ENCODE measurements at places on chromosomes 12 and 14. TPM values are rescaled to one million over a fixed set of nuclear protein-coding genes. Genes with fewer than 3 reads are reported as not detected.

CDH24 gene
- total RNA-seq = 1.9 TPM

B4GALNT1 gene
- total RNA-seq = 0.13 TPM

KCNMB4 gene
- 0.39 TPM for total RNA-seq

KRT6C gene
- not detected for total RNA-seq

PRIMA1 gene
- total RNA-seq = not detected

MYF6 gene
- total RNA-seq = not detected

ZFP36L1 gene
- total RNA-seq = 24.8 TPM

KRT71 gene
- not detected for total RNA-seq

KCNJ8 gene
- under 0.01 TPM for total RNA-seq

TMTC1 gene
- 6.3 TPM for total RNA-seq

CDCA4 gene
- total RNA-seq = 26.3 TPM

PRPH gene
- not detected for total RNA-seq

PTPRO gene
- under 0.01 TPM for total RNA-seq

ANHX gene
- not detected for total RNA-seq

CD163 gene
- not detected for total RNA-seq

RHOJ gene
- 163 TPM for total RNA-seq

SDR9C7 gene
- not detected for total RNA-seq

BBOF1 gene
- 0.77 TPM for total RNA-seq

DNA sequence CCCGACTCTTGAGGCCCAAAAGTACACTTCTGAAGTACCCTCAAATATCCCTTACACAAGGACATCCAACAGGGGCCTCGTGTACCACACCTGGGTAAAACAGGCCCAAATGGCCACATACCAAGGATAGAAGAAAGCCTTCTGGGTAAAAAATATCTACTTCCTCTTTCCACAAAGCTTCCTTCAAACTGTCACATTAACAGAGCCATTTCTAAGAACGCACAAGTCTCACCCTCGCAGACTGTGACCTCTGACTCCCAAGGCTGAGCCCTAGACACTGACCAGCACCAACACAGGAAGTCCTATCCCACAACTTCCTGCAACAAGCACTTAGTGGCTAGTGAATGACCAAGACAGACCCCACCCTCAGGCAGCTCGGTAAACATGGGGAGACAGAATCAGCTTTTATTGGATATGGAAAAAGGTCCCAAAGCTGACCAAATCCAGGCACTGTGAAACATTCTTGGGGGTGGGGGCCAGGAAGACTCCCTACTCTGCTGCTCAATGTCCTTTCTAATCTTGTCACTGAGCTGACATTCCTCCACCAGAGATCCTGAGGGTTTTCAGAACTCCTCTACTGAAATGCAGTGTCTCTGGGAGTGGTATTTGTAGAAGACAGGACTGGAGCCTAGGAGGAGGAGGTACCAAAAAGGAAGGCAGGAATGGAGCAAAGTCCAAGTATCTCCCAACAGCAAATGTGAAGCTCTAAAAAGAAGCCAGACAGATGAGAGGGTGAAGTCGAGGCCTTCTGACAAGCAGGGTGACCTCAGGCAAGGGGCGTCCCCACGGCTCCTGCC lies 15.9 kb downstream of the KCTD10 start:
- peak; percentile 73 for DNase-seq

GRCh38 chr12:128507470-128507869 lies 240.5 kb downstream of the TMEM132C start:
- DNase-seq = no peak

GRCh38 chr14:96484399-96484798 lies 17.8 kb upstream of the PAPOLA start:
- no peak for DNase-seq

GRCh38 chr12:39081910-39082309 lies 176.5 kb upstream of the CPNE8 start:
- DNase-seq = no peak

DNA sequence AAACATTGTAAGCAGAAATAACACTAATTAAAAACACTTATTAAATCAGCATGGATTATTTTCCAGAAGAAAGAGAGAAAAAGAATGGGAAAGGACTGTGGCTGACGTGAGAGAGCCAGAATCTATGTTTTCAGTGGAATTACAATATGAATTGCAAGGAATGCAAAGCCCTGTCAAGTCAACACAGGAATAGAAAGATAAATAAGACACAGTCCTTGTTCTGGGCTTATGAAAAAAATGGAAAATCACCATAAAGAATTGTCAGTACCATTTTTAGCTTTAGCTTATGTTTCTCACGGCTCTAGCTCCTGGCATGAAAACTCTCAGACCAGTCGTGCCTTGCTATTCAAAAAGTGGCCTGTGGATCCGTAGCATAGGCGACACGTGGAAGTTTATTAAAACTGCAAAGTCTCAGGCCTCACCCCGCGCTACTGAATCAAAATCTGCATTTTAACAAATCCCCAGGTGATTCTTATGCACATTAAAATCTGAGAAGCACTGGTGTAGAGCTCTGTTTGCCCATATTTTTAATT lies 549.1 kb downstream of the RPS29 start:
- no peak for DNase-seq

DNA sequence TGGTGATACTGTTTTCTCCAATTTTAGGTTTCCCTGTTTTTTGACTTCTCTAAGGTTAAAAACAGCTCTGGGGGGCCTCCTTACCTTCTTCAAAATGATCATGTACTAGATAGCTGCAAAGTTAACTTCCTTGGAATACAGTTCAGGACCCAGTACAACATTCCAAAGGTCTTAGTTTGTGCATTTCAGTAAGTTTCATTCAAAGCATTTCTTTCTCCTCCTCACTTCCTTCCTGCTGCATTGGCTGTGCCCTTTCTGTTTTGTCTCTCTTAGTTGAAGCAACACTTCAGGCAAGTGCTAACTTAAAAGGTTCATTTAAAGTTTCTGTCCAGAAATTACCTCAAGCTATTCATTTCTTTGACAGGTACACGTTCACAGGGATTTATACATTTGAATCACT lies 95.7 kb downstream of the SCN8A start:
- peak; percentile 18 for DNase-seq

DNA sequence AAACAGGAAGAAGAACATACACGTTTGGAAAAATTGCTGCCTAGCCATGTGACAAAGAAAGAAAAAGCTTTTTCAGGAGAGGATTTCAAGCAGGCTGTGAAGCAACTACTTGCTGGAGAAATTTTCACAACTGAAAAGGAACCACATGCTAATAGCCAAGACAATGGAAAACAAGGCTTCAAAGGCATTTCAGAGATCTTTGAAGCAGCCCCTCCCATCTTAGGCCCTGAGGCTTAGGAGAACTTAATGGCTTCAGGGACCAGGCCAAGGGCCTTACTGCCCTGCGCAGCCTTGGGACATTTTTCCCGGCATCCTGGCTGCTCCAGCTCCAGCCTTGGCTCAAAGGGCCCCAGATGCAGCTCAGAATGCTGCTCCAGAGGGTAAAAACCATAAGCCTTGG lies 255.9 kb upstream of the ARID2 start:
- DNase-seq = no peak

DNA sequence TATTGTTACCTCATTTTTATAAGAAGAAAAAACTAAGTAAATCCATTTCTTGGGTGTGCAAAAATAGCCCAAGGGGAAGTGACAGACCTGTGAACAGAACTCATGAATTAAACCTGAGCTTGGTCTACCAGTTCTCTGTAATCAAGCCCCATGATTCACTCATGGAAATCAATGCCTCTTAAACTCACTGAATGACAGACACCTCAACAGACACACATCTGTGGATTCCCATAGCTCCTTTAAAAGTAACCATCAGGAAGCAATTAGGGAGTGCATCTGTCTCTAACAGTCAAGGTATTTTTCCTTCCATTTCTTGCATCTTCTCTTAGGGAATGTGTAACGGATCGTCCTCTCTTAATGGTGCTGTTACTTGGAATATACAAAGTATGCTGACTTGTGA lies 215.0 kb upstream of the EEA1 start:
- DNase-seq = no peak

- DNase-seq = no peak
These were observed 2.6 kb upstream of the KRT18 start for GRCh38 chr12:52946334-52946733.

DNA sequence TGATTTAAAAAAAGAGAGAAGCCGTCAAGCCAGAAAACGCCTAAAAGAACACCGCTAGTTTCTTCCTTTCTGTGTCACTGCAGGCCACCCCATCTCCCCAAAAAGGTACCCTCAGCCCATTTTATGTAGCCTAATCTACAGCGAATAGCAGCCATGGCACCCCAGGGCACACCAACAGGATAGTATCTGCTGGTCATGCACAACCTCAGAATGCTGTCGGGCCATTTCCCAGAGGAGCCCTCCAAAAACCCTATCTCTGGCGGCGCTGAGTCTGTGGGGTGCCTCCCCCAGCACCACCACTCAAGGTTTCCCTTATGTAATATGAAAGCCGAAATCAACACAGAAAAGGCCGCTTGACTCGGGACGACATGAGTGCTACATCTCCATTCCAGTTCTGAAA lies 98.9 kb downstream of the BCL11B start:
- no peak for DNase-seq

- peak; percentile 65 for DNase-seq
These were observed 120.1 kb upstream of the MAX start for GRCh38 chr14:65222440-65222858.

GRCh38 chr14:24398653-24399446 lies at the start of gene NYNRIN:
NYNRIN (plus strand) TSS chr14:24399003; CDS start chr14:24399247, 244 bp downstream.
- DNase-seq = no peak

GRCh38 chr14:105328678-105329390 lies 14.3 kb downstream of the PACS2 start:
- no peak for DNase-seq

DNA sequence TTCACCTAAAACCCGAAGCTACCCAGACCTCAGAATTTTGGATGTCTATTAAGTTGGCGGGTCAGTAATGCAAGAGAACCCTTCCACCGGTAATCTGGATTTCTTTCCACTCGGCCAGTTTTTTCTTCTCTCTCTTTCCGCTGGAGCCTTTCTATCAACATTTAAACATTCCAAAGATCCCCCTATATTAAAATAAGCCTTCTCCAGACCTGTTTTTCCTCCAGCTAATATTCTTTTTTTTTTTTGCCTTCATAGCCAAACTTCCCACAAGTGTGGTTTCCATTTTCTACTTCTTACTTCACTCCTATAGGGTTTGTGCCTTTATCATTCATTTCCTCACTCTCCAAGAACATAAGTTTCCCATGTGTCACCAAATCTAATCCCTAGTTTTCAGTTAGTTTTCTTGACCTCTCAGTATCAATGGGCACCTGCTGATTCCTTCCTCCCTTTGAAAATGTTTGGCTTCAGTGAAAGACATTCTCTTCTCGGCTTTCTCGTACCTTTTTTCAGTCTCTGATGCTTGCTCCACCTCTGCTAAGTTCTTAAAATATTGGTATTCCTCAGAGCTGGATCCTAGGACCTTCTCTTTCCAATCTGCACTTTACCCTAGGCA lies 583 bp upstream of the SDR39U1 start:
- DNase-seq = no peak

DNA sequence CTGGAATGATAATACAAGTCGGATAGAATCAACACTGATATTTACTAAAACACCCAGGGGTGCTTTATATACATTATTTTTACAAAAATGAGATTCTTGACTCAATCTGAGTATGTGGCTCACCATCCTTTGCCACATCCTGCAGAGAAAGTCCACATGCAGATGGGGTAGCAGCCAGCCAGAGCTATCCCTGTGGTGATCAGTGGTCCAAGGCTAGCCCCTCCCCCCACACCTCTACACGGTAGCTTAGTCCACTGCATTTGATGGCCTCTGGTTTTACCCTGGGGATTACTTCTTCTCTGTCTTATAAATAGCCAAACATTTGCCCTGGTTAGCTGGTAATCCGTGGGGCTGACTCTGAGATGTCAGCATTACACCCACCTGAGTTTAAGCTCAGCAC lies 28.1 kb upstream of the TTC7B start:
- no peak for DNase-seq

GRCh38 chr14:96713426-96713825 lies 83.8 kb upstream of the VRK1 start:
- DNase-seq = no peak

DNA sequence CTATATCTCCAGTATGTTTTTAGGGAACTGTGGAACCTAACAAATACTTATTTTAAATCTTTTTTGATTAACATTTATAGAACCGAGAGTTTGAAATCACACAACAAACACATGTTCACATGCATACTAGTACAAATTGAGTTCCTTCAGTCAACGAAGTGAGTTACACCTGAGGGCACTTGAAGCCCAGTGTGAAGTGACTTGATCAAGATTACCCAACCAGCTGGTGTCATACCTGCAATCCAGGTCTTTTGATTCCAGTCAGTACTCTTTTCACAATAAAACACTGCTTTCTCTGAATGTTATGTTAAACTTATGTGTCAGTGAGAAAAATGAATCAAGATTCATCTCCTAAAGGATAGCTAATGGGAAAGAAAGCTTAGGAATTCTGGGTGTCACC lies 35.2 kb downstream of the VRK1 start:
- DNase-seq = no peak

GRCh38 chr12:95312656-95313055 lies 95.0 kb downstream of the VEZT start:
- DNase-seq = no peak

DNA sequence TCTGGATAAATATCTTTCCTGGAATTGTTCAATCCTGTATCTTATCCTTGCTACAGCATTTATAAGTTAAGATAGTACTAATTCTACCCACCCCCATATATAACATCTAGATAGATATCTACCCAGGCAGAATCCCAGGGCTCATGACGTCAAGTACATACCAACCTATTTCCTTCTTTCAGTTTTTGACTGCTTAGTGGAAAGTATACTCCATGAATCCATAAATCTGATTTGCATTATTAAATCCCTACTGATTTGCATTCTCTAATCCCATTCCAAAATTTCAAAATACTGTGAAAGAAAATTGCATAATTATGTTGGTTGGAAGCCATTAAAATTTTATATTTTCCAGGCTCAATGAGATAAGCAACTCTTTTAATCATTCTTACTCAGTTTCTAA lies 111.7 kb downstream of the KITLG start:
- DNase-seq = no peak

GRCh38 chr12:101616027-101616494 lies 21.3 kb downstream of the MYBPC1 start:
- DNase-seq = no peak

DNA sequence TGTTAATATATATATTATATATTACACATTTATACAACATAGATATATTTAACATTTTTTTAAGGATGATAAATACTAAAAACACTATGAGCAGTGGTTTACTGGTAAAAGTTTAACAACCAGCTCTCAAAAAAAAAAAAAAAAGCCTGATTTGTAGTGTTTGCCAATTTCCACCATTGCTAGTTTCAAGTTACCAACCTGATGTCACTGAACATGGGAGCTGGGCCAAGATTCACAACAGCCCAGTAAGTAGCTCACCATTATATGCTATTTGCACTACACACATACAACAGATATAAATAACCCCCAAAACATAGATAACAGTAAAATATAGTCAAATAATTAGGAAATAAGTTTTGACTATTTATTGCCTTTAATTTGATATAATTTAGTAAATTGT lies 28.9 kb upstream of the TMX1 start:
- DNase-seq = no peak

- no peak for DNase-seq
These were observed 12.3 kb downstream of the TRPV4 start for GRCh38 chr12:109820816-109821381.

All from dermis microvascular lymphatic vessel endothelial cell (primary cell).